ENCODE measurements at places on chromosomes 1 and 21. TPM values are rescaled to one million over a fixed set of nuclear protein-coding genes. Genes with fewer than 3 reads are reported as not detected.

TP73 gene
- total RNA-seq: not detected

PADI3 gene
- not detected for total RNA-seq

FCGR3A gene
- not detected for total RNA-seq

TMEM52 gene
- total RNA-seq: 0.15 TPM

SLAMF9 gene
- total RNA-seq: not detected

FCRLA gene
- total RNA-seq: 1.5 TPM

TDRD5 gene
- not detected for total RNA-seq

HSD11B1 gene
- 28.8 TPM for total RNA-seq

MYBPHL gene
- not detected for total RNA-seq

RAB42 gene
- 10.6 TPM for total RNA-seq

ADAMTS5 gene
- 9.3 TPM for total RNA-seq

UBQLN4 gene
- 12.9 TPM for total RNA-seq

TNFRSF9 gene
- total RNA-seq: 0.17 TPM

LEFTY1 gene
- total RNA-seq: not detected

CCDC30 gene
- total RNA-seq: 0.99 TPM

ITGB2 gene
- total RNA-seq: not detected

HHIPL2 gene
- 0.58 TPM for total RNA-seq

AKT3 gene
- total RNA-seq: 31.4 TPM

DMRTA2 gene
- total RNA-seq: 0.15 TPM

PLEKHN1 gene
- total RNA-seq: 0.33 TPM

CDK18 gene
- 1.3 TPM for total RNA-seq

BEST4 gene
- 0.33 TPM for total RNA-seq

RBM11 gene
- total RNA-seq: not detected

SLC1A7 gene
- total RNA-seq: 1.2 TPM

KCND3 gene
- under 0.01 TPM for total RNA-seq
